ENCODE measurements at places on chromosomes 12 and 14.

- DNase-seq: no peak
These were observed 71.7 kb upstream of the CPSF6 start for GRCh38 chr12:69167648-69168165.

GRCh38 chr14:72941286-72941985 is 15.2 kb downstream of the DCAF4 start:
- no peak for DNase-seq

DNA sequence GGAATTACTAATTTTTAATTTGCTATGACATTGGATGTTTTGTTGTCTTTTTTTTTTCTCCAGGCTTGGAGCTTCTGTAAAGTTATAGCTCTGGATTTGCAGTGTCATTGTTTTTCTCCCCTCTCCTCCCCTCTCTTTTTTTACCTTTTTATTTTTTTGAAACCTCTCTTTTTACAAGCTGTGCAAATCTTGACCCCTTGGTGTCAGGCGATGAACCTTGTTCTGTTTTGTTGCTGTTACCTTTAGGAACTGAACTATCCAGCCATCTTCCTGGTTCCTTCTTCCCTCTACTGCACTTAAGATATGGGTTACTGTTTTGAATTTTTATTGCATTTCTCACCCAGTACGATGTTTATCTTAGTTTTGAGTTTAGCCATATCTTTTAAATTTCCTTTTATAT is 13.7 kb downstream of the KTN1 start:
- no peak for DNase-seq

DNA sequence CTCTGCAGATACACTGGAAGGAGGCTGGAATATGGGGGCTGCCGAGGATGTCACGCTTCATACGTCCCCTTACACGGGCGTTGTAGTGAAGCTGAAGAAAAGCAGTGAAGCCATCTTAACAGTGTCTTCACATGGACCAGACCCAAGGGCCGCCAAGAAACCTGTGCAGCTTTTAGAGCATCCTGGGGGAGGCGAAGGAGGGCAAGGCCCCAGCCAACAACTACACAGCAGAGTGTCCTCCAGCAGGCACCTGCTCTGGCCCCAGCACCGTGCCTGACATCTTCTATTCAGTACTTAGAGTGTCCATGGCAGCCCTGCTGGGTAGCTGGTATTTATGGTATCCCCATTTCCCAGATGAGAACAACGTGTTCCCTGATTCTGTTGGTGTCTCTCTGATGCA is 48.9 kb upstream of the RIN3 start:
- DNase-seq: no peak

DNA sequence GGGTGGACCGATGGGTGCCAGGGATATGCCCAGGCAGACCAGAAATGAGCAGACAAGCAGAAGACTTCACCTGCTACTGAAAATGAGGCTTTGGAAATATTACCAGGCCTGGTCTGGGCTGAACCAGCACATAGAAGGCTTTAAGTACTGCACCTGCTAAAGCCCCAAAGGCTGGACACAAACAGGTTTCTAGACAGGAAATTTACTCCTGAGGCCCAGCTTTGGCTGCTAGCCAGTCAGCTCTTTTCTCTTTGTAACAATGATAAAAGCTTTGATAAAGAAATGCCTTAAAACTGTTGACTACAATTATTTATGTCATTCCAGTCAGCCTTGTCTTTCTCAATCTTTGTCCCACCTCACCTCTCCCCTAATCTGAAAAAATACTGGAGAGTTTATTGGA is 228.9 kb upstream of the EGLN3 start:
- DNase-seq: no peak

- DNase-seq: no peak
These were observed 117.6 kb downstream of the CACNA1C start for GRCh38 chr12:2170376-2170775.

GRCh38 chr14:37945959-37946358 is 261.7 kb upstream of the SSTR1 start:
- DNase-seq: no peak

- DNase-seq: peak; percentile 28
These were observed at the start of gene GLT1D1 for GRCh38 chr12:128852885-128853599. GLT1D1 (plus strand) TSS chr12:128853478; CDS start chr12:128853582, 104 bp downstream.

DNA sequence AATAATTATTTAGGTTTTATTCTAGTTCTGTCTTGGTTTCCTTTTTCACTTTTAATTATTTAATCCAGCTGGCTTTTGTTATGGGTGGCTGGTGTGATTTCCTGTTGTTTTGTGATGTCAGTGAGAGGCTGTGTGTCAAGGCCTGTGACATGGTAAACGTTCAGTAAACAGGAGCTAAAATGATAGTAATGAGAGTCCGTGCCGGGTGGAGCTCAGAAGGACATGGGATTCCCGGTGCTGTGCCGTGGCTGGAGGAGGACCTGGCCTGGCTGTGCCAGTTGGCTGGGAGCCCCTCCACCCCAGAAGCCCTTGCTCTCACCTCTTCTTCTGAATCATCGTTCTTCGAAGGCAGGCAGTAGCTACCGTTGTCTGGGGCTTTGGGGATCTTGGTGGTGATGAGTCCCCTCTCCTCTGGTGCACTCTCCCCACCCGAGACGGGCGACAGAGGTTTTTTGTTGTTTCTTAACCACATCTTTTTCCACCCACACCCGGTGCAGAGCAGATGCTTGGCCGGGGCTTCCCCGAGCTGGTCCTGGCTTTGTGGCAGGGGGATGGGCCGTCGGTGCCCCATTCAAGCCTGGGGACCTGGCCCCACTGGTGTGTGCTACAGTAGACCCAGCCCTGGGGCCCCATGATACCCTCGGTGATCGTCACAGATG is 29.1 kb downstream of the SH2B3 start:
- no peak for DNase-seq

- peak; percentile 95 for DNase-seq
These were observed 86.8 kb upstream of the HIF1A start for GRCh38 chr14:61608245-61609165.

DNA sequence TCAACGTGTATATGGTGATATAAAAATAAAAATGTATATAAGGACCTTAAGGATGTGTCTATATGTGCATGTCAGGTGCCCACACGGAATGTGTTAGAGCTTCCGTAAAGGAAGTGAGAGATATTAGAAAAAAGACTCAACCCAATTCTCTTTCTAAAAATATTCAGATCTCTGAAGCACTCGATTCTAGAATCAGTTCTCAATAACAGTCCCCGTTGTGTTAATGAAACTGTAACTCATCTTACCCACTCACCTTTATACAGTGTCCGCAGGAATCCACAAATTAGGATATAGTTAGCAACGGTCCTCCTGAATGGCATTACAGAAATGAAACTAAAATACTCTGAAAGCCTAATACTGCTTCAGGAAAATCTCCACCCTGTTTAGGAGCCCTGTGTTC is 29.3 kb downstream of the GRIN2B start:
- no peak for DNase-seq

- DNase-seq: no peak
These were observed 86.3 kb upstream of the TMTC2 start for GRCh38 chr12:82600379-82600778.

- no peak for DNase-seq
These were observed 23.3 kb upstream of the NEK9 start for GRCh38 chr14:75150150-75150549.

- no peak for DNase-seq
These were observed 143.9 kb upstream of the NOVA1 start for GRCh38 chr14:26741711-26742212.

DNA sequence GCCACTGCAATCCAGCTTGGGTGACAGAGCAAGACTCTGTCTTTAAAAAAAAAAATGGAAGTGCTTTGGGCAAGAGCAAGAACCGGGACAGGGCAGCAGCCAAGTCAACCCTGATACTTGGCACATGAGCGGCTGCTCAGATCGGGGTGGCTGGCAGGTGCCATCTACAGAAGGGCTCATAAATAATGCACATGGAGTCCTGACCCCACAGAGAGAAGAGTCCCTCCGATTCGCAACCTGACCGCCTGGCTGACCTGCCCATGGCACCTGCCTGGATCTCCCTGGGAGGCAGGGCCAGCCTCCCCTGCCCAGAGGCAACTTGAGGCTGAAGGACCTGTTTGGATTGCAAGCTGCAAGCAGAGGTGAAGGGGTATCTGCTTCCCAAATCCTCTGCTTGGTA is 9.6 kb upstream of the TMEM120B start:
- no peak for DNase-seq

DNA sequence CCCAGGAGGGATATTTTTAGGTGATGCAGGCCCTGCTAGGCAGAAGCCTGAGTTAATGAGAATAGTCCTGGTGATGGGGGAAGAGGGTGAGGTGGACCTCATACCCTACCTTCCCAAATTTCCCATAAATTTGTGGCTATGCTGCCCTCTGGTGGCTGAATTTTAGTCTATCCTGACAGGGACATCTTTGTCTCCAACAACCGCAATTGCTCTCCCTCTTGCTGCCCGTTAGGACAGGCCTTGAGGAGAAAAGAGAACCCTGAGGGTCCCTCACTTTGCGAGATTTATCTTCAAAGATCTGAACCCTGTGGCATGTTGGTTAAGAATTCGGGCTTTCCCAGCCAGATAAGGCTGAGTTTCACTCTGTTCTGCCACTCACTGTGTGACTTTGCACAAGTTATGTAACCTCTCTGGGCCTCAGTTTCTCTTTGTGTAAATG is 9.8 kb upstream of the ZNF385A start:
- DNase-seq: peak; percentile 75

All from retina (tissue), 1 donor.